Activated naive CD4-positive, alpha-beta T cell treated with Interleukin-2 at 50 U/mL for 16 hours (primary cell): ENCODE measurements at places on chromosomes 2 and 18.

GRCh38 chr2:8003462-8004075, 678.3 kb upstream of the ID2 start:
- no peak for DNase-seq

DNA sequence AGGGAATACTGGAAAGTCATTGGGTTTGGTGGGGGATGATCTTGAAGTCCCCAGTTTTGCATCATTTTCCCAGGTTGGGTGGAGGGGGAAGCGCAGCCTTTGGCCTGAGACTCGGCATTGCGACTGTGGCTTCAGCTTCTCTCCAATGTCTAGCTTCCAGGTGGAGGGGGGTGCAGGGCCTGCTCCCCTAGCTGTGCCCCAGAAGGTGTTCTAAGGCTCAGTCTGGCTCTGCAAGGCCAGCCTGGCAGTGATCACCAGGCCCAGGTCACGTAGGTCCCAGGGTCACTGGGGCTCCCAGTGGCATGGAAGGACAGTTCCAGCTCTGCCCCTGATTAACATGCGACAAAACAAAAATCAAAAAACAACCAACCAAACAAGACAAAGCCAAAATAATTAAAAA, 56.9 kb upstream of the HAAO start:
- DNase-seq: no peak

- DNase-seq: no peak
Observed at GRCh38 chr2:156800065-156800653, 364.0 kb downstream of the GPD2 start.

- no peak for DNase-seq
Observed at GRCh38 chr2:231364961-231365810, 30.3 kb upstream of the B3GNT7 start.

DNA sequence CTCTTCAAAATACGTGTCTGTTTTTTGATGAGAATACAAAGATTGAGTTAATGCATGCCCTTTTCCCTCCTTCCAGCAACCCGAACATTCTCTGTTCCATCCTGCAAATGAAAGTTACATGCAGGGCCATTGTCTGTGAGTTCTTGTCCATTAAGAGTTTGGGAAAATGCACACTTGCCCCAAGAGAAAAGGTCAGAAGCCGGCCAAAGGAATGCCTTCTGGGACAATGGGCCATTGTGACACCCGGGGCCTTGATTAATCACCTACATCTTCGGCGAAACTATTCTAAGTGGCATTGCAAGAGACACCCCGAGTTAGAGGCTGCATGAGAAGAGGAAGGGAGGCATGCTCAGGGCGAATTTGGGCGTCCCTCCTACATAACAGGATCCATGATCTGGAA, 73.7 kb upstream of the COPS8 start:
- no peak for DNase-seq

DNA sequence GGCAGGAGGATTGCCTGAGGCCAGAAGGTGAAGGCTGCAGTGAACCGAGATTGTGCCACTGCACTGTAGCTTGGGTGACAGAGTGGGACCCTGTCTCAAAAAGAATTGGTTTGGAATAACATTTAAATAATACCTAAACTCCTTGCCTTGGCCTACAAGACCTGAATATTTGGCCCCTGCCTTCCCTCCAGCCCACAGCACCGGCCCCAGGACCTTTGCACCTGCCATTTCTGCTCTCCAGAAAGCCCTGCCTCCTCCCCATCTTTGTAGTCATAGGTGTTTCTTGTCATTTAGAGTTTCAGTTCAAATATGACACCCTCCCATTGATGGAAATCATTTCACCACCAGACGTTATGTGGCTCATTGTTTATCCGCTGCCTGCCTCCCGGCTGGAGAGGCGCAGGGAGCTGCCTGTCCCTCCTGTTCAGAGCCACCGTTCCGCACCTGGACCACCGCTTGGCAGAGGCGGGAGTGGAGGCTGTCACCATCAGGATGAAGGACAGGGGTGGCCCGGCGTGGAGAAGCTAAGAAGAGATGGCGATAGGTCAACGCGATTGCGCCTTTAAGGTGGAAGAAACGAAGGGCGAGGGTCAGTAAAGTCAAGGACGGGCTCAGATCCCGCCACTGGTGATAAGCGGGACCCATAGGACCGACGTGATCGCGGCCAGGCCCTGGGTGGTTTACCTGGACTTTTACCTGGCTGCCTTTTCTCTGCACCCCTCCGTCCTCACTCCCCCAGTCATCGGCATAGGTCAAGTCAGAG, 638 bp upstream of the LPIN1 start:
- no peak for DNase-seq

DNA sequence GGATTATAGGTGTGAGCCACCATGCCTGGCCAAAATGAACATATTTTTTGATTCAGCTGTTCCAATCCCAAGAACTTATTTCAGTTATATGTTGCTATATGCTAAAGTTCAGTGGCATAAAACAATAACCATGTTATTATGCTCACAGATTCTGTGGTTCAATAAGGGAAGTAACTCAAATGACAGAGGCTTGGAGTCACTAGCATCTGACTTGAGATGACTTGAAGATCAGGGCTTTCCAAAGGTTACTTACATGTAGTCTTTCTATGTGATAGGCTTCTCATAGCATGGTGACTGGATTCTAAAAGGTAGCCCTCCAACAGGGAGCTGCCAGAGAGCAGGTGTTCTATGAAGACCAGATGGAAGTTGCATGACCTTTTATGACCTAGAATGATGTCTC, 17.2 kb downstream of the CLK1 start:
- no peak for DNase-seq

- no peak for DNase-seq
Observed at GRCh38 chr2:195909926-195910325, 158.7 kb downstream of the DNAH7 start.

- DNase-seq: no peak
Observed at GRCh38 chr18:53850902-53851301, 373.6 kb downstream of the MBD2 start.

GRCh38 chr18:61870151-61870550, 22.7 kb downstream of the RNF152 start:
- DNase-seq: no peak

DNA sequence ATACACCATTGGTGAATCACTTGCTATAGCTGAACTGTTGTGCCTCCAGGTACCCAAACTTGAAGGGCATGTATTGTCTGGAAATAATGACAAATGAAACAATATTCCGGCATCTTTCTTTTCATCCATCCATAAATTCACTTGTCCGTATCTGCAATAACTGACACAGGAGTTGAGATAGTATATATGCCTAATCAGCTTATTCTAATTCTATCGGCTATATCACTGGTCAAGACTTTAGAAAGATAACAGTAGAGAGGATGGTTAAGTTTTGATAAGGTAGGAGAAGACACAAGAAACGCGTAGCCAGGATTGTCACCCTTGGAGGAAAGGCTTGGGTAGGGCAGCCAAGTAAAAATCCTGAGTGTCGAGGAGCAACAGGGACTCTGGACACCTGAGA, 1634.6 kb upstream of the CELF4 start:
- DNase-seq: no peak
